Brain (organoid and tissue), 16 donors: ENCODE measurements at places on chromosomes 1 and 21.

- DNase-seq = no peak
These were observed 64.8 kb upstream of the ATP5PO start for GRCh38 chr21:33980276-33980916.

DNA sequence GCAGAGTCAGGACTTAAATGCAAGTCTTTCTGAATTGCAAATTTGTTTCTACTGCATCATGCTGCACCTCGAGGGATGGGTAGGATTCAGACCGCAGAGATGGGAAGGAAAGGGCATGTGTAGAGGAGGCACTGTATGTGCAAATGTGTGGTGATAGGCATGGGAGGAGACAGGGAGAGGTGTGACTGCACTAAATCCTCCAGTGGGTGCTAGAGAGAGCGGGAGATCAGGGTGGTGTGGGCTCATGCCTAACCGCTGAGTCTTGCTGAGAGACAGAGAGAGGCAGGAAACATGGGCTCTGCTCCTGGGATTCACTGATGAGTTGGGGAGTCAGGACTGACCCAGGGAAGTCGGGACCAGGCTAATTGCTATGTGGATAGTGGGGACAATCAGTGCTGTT is 61.1 kb downstream of the PTPRU start:
- no peak for DNase-seq

- no peak for DNase-seq
These were observed 437.5 kb downstream of the SMYD3 start for GRCh38 chr1:246069581-246069980.

- no peak for DNase-seq
These were observed 47.9 kb downstream of the AGPAT3 start for GRCh38 chr21:43912910-43913309.

DNA sequence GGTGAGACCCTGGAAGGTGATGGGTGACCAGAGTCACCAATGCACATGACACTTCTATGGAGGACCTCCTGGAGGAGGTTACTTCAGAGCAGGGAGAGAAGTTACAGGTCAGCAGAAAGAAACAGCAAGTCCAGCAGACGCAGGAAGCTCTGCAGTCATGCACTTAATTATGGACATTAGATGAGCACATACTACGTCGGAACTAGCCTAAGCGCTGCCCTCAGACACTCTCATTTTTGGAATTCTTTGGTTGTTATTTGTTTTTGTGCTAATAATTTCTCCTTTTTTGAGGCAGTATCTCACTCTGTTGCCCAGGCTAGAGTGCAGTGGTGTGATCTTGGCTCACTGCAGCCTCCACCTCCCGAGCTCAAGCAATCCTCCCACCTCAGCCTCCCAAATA is 93.3 kb upstream of the IFFO2 start:
- DNase-seq = no peak

- DNase-seq = no peak
These were observed 495.1 kb downstream of the SETD4 start for GRCh38 chr21:35565204-35565611.

- DNase-seq = no peak
These were observed 67.9 kb downstream of the KAZN start for GRCh38 chr1:14666373-14666772.

GRCh38 chr1:94803106-94803505 is 17.1 kb upstream of the SLC44A3 start:
- DNase-seq = no peak

DNA sequence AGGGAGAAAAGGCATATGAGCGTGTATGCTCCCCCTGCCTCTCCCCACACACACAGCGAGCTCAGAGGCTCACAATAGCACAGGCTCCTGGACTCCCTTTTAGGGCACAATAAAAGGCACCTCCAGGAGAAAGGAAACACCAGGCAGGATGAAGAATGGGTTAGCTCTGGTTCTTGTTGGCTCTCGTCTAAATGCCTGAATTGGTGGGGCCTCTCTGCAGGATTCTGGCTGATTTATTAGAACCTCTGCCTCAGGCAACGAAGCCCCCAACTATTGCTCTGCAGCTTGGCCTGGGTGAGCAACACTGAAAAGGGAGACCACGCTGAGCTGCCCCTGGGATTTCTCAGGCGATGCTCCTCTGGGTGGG is 590.9 kb upstream of the PLXNA2 start:
- DNase-seq = peak; percentile 22

GRCh38 chr1:111596499-111596898 is 23.1 kb upstream of the RAP1A start:
- DNase-seq = no peak
